Osteocyte (in vitro differentiated cells): ENCODE measurements at places on chromosomes 3 and 15.
A peak's percentile ranks its signal among the peaks of the same experiment; 100 is the strongest.

DNA sequence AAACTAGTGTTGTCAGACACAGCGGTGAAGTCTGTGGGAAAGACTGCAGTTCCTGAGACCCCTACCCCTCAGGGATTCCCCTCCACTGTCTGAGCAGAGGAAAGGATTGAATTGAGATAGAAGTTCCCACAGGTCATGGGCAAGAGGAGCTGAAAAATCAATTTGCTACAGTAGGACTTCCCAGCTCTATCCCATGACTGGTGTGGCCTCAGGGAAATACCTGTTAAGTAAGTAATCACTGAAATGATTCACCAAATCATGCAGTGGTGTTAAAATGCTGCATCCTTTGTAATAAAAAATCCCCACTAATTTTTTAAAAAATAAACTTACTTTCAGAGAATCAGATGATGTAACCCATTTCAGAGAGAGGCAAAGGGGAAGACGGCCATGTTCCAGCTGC is 45.0 kb upstream of the SPRED1 start:
- DNase-seq = no peak

GRCh38 chr3:126213379-126214028 is 33.1 kb upstream of the ALDH1L1 start:
- DNase-seq = no peak

DNA sequence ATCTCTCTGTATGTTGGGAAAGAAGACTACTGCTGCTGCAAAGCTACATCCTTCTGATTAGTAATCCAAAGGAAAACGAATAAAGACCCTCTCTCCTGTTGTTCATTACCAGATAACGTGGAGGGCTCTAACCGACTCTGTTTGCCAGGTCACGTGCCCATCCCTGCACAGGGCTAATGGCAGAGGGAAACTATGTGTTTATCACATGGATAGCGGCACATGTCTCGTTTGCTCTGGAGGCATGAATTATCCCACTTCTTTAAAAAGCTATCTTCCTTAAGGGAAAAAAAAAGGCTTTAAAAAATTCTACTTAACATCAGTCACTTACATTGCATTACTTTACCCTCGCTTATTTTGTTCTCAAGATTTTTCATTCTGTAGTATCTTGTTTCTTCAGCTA is 32.9 kb upstream of the APEH start:
- DNase-seq = no peak

- DNase-seq = no peak
Observed at GRCh38 chr15:80502782-80503181, 98.6 kb downstream of the ARNT2 start.

GRCh38 chr3:127200086-127200691 is 7.3 kb downstream of the PRR23E start:
- peak; percentile 60 for DNase-seq
